ENCODE measurements at places on chromosomes 13 and 19.
A peak's percentile ranks its signal among the peaks of the same experiment; 100 is the strongest.

DNA sequence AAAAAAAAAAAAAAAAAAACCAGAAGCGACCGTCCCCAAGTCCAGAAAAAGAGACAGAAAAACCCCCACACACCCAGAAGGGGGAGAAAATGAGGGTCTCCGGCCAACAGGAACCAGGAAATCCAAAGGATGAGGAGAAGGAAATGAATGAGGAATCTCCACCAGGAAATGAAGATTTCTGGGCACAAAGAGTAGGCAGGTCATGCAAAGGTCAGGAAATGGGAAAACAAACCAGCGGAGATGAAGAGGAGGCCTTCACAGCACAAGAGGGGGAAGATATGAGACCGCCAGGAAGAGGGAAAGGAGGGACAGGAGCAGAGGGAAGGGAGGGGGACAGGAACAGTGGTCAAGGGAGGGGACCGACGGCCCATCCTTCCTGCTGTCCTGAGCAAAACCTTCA is 5.8 kb downstream of the TEAD2 start:
- no peak for DNase-seq

GRCh38 chr19:13774217-13775191 is at the start of gene C19orf53:
C19orf53 (plus strand) TSS chr19:13774456; CDS start chr19:13774478, 22 bp downstream.
- DNase-seq, result peak; percentile 80

GRCh38 chr19:48194041-48194843 is 23.8 kb downstream of the ZSWIM9 start:
- DNase-seq, result peak; percentile 28

DNA sequence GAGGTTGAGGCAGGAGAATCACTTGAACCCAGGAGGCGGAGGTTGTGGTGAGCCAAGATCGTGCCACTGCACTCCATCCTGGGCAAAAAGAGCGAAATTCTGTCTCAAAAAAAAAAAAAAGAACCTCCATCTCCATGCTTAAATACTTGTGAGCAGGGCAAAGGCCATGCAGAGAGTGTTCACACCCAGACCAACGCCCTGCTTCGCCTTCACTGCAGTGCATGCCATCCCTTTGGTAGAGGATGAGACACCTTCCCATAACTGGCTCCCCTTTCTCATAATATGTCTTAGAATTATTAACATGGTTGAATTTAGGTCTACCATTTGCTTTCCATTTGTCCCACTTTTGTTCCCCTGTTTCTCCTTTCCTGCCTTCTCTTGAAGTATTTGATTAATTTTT is 15.4 kb downstream of the BBC3 start:
- no peak for DNase-seq

GRCh38 chr13:67147342-67148133 is 82.6 kb downstream of the PCDH9 start:
- DNase-seq, result no peak

Data from activated T-cell treated with anti-CD3 and anti-CD28 coated beads, Interleukin-2, amount 50 U/mL, for 1 hour (primary cell).